ENCODE measurements at places on chromosomes 7 and 10.

- no peak for DNase-seq
Observed at GRCh38 chr10:1569208-1569607, 168.1 kb downstream of the ADARB2 start.

DNA sequence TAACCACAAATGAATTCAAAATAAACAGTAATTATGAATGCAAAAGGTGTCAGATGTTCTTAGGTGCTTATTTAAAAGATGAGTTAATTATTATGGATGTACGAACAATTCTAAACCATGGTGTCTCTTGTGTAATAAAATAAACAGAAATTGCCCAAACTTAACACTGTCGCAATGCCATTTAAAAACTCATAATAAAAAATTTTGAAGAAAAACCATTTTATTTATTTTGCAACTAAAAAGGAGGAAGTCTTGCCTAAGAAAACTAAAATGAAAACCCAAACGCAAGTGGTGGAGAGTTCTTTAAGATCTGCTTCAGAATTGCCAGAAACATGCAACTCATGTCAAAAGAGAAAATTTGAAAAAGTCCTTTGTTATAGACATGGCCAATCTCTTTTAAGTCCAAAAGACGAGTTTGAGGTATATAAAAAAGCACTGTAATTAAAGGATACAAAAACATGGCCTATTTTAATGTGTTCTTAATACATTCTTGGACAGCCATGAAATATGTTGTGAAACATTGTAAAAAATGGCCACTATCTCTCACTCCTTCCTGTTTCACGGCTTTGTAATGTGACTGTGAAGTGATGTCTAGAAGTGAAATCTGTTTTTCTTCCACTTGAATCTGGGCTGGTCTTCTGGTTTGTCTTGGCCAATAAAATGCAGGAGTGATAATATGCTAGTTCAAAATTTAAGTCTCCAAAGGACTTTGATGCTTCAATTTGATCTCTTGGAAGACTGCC, 322.9 kb downstream of the PRPF18 start:
- DNase-seq = no peak

- no peak for DNase-seq
Observed at GRCh38 chr7:152608208-152608607, 67.7 kb downstream of the XRCC2 start.

DNA sequence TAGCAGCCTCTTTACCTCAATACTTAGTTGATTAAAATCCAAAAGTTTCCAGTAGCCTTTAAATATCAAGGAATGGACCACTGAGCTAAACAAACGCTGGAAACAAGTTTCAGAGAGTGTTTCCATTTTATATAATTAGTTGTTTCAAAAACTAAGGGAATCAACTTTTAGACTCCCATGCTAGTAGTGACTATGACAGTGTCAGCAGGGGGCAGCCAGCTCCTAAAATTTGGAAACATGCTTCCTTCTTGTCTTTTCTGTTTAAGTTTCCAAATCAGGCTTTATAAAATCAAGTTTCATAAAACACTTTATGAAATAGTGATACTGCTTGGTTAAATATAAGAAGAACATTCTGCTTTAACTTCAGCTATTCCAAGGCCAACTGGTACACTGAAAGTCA, 138.2 kb upstream of the TMEM229A start:
- no peak for DNase-seq

DNA sequence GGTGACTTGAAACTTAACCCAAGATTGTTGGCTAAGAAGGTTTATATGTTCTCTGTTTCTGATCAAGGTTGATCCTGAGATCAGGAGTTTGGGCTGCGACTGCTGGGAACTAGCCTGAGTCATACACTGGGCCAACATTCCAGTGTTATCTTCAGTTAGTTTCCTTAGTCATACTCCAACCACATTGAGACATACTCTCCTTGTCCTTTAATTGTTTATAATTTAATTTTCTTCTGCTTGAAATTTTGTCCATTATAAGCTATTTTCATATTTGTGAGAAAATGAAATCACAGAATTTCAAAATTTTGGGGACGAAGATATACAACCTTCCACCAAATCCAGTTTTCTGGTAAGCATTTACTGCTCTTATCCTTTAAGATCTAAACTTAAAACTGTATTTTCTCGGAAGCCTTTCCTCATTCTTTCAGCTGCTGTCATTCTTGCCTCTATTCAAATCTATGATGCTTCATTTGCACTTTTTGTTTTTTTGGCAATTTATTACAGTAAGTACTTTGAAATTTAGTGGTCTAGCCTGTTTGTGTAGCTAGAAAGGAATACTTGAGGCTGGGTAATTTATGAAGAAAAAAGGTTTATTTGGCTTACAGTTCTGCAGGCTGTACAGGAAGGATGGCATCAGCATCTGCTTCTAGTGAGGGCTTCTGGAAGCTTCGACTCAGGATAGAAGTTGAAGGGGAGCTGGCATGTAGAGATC, 63.4 kb upstream of the POT1 start:
- DNase-seq = peak; percentile 56

GRCh38 chr7:127365164-127365956, 27.1 kb downstream of the ZNF800 start:
- DNase-seq = no peak

- no peak for DNase-seq
Observed at GRCh38 chr10:128116851-128117615, 9.2 kb downstream of the MKI67 start.

- no peak for DNase-seq
Observed at GRCh38 chr7:100971111-100972001, 2.0 kb downstream of the MUC12 start.

DNA sequence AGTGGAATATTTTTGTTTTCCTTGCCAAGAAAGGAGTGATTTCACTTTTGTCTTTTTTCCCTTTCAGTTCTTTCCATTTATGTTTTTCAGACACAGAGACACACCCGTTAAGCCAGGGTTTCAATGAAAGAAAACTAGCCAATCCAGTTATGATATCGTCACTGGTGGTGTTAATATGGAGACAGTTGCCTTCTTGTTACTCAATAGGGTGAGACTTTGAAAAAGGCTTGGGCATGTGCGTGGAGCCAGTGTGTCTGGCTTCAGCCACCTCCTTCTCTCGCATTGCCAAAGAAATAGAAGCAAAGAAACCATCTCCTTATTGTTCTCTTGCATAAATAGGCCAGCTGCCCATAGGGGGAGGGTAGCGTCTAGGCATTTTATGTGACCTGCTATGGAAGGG, 84.1 kb upstream of the DLX6 start:
- DNase-seq = no peak

- no peak for DNase-seq
Observed at GRCh38 chr10:48251152-48251524, 23.4 kb downstream of the FRMPD2 start.

GRCh38 chr7:1404898-1405548, 54.2 kb downstream of the MICALL2 start:
- no peak for DNase-seq

DNA sequence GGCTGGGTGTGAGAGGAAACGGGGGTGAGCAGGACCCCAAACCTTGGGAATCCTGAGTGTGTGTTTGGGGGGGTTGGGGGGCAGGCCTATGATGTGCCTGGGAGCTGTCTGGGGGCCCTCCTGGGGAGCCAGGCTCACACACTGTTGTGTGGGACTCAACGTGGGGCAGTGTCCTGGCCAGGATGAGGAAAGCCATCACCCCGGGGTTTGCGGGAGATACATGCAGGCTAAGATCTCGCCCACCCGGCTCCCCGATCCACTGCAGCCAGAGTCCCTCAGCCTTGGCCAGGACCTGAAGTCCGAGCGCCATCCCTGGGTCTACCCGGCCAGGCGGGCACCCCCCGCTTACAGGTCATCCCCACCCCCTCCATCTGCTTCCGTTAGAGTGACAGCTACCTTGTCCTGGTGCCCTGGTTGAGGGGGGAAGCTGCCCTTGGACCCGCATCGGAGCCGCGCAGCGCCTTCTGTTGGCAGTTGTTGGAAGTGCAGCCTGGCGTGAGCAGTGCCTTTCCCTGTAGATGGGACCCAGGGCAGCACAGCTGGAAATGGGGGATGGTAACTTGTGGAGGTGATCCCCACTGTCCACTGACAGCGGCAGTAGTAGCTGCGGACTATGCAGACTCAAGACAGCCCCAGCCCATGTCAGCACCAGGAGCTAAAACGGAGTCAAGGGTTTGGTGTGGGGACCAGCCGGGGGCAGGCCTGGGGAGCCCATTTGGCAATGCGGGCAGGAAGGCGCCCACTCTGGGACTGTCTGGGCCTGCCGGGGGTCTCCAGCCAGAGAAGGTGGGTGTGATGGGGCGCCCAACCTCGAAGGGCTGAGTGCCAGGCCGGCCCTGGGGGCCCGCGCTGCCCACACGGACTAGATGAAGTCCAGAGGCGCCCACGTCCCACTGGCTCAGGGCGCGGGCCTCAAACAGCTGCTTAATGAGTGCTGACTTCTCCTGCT, 885.6 kb upstream of the ZNF722 start:
- DNase-seq = no peak

DNA sequence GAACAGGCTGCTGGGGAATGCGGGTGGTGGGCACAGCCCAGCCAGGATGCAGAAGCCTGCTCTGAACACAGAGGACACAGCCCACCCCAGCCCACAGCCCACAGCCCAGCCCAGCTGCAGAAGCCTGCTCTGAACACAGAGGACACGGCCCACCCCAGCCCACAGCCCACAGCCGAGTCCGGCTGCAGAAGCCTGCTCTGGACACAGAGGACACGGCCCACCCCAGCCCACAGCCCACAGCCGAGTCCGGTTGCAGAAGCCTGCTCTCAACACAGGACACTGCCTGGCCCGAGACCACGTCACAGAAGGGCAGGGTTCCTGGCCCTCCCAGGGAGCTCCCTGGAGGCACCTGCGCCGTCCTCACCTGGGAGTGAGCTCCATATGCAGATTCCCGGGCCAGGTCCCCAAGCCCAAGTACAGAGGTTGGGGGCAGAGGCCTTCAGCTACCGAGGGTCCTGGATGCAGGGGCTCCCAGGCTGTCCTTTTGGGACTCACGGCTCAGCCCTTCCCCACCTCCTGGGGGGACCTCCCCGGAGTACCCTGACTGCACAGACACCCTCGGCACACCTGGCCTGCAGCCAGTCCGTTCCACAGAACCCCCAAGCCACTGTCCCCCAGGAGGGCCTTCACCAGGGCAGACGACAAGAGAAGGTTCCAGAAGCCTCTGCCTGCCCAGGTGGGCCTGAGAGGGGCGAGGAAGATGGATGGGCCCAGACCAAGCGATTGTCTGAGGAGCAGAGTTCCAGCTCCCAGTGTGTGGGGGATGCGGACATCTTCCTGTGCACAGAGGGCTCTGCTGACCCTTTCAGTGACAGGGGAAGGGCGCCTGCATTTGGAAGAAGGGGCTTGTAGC, 23.7 kb upstream of the FOXL3 start:
- no peak for DNase-seq

GRCh38 chr10:97196223-97197029, 10.7 kb upstream of the SLIT1 start:
- DNase-seq = peak; percentile 15

GRCh38 chr10:124066781-124067714, 26.4 kb downstream of the CHST15 start:
- DNase-seq = no peak
